Activated CD8-positive, alpha-beta memory T cell treated with anti-CD3 and anti-CD28 coated beads, Interleukin-2, amount 10 ng/mL, durations not matched to agents 7 days and 5 days (primary cell): ENCODE measurements at places on chromosomes 16 and 17.

DNA sequence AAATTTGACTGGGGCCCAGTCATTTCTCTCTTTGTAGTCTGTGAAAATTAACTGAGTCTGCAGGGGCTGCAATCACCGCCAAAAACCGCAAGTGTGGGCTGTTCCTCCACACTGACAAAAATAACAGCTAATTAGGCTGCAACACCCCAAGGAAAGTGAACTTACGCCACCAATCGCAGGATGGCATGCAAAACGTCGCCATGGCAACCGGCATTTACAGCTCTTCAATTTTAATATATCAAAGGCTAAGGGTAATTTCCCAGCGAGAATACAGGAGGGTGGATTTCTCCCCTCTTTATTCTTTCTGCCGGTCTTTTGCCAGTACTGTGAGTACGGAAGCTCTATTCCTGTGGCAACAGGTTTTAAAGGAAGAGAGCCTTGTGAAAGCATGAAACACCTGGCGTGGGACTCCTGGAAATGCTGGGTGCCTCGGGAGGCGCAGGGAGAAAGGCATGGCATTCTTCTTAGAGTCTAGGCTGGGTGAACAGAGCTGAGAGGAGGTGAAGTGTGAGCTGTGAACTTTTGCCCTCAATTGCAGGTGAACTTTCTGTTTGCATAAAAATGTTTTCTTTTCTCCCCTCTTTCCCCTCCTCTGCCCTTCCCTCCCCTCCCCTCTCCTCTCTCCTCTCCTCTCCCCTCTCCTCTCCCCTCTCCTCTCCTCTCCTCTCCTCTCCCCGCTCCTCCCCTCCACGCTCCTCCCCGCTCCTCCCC lies 399.7 kb downstream of the XYLT1 start:
- DNase-seq, result peak; percentile 74

DNA sequence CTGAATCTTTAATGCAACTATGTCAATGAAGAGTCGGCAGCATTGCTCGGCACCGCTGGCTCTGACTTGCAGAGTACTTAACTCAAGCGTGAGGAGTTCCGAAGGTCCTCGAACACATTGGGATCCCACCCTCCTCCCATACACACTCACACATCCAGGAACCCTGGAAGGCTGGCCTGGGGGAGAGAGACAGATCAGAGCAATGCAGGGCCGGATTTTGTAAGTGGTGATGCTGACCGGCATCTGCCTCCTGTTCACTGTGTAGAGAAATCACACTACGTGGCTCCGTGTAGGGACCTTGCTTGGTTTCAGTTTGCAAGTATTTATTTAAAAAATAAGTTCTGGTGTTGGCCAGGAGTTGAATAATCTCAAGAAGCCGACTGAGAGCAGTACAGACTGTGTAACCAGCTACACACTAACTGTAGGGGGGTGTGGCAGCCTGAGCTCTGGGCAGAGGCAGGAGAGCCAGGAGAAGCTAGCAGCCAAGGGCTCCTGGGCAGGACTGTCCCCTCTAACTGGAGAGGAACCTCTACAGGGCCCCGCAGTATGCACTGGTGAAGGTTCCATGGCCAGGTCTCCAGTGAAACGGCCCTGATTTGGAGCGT lies 190.2 kb upstream of the TNRC6C start:
- DNase-seq, result no peak

DNA sequence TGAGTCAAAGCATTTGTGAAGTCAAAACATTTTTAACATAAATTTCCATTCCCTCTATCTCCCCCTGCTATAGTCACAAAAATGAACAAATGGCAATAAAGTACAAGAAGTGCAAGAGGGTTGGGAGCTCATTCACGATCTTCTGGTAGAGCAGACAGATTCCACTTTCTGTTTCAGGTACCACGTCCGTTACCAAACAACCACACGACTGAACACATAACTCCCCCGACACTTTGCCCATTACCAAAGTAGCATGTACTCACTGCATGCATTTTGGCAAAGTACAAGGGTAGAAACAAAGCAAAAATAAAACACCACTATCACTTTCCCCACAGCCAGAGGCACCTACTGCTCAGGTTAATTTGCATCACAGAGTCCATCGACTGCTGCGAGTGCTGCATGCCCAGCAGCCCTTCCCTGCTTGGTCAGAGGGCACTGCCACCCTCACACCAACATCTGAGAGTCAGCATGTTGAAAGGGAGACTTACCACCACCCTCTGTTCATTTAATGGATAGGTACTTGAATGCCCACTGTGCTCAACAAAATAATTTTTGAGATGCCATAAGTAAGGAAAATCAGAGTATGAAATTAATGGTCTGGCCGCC lies 150.3 kb upstream of the AXIN2 start:
- peak; percentile 43 for DNase-seq

- DNase-seq, result no peak
Observed at GRCh38 chr17:17944743-17945142, 27.5 kb downstream of the TOM1L2 start.

- DNase-seq, result no peak
Observed at GRCh38 chr17:52410781-52411180, 252.3 kb upstream of the CA10 start.

- no peak for DNase-seq
Observed at GRCh38 chr17:78722246-78722761, 59.8 kb downstream of the CYTH1 start.

DNA sequence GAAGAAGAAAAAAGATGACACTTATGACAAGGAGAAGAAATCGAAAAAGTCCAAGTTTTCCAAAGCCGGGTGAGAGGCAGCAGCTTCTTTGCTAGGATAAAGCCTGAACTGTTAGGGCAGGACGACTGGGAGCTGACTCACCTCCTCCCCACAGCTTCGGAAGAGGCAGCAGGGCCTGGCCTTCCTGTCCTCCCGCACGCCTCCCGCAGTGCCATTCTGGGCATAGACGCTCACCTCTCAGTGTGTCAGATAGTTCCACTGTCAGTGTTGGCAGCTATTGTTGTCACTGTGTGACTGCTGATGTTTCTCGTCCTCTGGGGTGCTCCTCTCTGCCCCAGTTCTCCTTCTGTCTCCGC lies 12.6 kb downstream of the UBN1 start:
- no peak for DNase-seq

DNA sequence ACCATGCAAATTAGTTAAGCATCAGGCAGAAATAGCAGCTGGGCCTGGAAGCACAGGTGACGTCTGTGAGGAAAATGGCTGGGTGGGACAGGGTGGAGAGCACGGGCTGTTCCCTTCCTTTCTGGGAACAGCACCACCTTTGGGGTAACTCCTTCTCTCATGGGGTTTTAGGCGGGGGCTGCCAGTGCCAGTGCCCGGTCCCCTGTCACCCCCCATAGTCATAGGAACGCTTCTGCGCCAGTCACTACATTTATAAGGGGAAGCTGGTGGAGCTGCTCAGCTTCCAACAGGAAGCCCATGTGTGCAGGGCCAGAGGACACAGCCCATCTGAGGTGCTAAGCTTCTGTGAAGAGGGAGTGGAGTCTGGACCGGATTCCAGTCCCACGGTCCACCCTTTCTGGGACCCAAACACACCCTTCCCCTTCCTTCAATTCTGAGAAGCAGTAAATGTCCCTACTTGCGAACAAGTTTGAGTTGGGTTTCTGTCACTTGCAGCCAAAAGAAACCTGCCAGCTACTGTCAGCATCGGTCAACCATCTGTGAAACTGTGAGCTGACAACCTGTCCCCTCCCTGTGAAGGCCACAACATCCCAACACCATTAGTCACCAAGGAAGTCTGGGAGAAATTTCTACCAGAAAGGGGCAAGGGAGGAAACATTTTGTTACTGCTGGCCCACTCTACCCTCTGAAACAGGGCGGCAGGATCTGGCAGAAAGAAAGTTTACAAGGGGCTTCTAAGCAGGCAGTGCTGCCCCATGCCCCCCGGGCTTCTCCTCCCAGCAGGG lies 86.0 kb upstream of the AMZ2 start:
- DNase-seq, result no peak

DNA sequence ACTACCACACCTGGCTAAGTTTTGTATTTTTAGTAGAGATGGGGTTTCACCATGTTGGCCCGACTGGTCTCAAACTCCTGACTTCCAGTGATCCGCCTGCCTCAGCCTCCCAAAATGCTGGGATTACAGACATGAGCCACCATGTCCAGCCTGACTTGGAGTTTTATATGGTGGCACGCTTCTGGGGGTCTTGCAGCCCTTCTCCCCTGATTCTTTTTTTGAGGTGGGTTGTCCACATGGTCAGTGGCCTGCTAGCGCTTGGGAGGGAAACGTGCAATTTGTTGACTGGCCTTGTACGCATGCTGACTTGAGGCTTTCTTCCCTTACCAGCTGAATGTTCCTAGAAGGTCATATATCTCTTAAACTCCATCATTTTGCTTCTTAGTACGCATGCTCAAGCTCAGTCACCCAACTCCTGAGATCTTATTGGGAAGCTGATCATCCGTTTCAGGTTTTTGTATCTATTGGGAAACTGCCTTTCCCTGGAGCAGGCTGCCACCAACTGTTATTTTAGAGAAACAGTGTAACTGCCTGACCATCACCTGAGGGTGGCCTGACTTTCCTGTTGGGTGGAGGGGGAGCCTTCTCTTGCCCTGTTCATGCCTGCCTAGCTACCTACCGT lies 13.7 kb upstream of the LDHD start:
- no peak for DNase-seq

DNA sequence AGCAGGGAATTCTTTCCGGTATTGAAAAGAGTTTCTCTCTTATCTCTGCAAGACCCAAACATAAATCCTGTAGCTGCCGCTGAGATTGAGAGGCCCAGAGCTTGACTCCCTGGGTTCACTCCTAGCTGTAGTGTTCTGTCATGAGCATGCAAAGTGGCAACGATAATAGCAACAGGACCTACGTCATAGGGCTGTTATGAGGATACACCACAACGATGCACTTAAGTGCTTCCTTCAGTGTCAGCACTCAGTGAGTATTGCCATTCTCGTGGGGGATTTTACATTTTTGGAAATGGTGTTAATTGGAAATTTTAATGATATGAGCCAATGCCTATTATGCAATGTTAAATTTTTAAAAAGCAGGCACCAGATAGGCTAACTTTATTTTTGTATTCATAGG lies 199.8 kb downstream of the CYLD start:
- DNase-seq, result no peak

- DNase-seq, result no peak
Observed at GRCh38 chr16:68230176-68230571, 5.8 kb downstream of the ESRP2 start.

DNA sequence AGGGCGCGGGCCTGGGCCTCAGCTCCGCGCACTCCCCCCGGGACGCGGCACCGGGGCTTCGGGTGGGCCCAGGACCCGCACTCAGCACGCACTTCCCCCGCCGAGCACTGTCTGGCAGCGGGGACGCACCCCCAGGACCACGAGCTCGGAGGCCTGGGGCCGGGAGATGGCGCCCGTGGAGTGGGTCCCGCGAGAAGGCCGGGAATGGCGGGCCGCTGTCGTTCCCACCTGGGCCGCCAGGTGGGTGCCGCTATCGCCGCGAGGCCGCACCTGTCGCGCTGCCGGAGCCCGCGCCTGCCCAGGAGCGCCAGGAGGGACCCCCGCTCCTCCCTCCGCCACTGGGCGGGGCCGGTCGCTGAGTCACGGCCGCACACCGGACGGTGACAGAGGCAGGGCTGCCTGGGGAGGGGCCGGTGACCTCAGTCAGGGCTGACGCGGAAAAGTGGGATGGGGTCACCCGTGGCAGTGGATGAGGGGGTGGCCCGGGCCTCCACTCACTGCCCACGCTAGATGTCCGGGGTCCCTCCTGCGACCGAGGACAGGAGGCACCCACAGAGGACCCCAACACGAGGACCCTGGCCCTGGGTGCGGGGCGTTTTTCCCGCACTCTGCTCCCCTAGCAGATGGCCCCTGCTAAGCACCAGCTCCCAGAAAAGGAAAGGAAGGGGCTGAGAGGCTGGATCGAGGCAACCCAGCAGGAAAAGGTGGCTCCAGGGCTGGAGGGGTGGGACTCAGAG lies 6.9 kb upstream of the ACTG1 start:
- peak; percentile 71 for DNase-seq

DNA sequence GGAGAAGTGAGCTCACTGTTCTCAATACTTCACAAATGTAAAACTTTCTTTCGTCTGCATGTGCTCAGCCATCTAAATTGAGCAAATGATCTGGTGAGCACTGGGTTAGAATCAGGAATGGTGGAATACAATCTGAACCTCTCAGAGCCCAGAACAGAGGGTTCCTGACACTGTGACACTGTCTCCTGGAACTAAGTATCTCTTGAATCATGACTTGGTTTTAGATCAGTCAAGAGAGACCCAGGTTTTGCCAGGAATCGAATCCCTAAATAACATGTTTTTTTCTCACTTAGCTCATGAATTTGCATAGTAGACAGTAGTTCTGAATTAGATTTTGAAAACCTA lies 49.3 kb downstream of the SF3B3 start:
- DNase-seq, result no peak

GRCh38 chr17:72661116-72661944 lies 431.2 kb downstream of the SLC39A11 start:
- no peak for DNase-seq

DNA sequence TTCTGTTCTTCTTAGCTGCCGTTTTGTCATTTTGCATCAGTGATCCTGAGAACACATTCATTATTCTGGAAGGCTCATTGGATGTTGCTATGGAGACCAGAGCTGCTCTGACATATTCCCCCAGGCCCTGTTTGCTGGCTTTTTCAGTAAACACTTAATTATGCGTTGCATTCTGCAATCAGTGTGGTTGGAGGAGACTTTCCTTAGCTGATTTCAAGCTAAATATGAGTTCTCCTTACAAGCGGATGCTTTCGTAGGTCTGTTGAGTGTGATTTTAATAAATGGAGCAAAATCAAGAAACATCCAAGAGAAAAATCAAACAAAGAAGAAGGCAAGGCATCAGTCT lies 38.2 kb upstream of the NUDT7 start:
- no peak for DNase-seq

DNA sequence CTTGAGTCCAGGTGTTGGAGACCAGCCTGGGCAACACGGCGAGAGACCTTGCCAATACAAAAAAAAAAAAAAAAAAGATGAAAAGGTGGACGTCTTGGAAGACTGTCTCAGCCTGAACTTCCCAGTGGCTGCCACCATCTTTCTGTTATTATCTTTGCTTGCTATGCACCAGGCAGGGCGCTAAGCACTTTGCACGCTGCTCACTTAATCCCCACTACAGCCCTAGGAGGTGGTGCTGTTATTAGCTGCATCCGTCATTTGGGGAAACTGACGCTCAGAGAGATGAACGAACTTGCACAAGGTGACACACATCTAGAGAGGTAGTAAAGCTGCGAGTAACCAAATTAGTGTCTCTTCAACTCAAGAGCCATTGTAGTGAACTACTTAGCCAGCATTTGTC lies 708 bp upstream of the CPPED1 start:
- no peak for DNase-seq

DNA sequence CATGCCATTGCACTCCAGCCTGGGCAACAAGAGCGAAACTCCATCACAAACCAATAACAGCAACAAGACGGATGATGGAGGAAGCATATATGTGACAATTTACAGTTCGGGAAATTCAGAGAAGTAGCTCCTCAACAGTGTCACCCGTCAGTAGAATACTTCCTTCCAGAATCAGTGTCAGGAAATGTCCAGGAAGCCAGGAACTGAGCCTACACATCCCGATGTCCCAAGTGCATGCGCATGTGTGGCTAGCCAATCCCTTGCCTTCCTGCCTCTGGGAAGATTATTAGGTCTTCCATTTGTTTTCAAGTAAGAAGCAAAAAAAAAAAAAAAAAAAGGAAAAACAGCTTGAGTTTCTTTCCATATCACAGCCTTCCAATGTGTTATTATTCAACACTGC lies 1.4 kb upstream of the PITPNC1 start:
- no peak for DNase-seq

GRCh38 chr17:33515974-33516373 lies 222.9 kb upstream of the ASIC2 start:
- no peak for DNase-seq

GRCh38 chr17:29469276-29469675 lies 79.1 kb downstream of the TAOK1 start:
- no peak for DNase-seq
